ENCODE measurements at places on chromosomes 1 and 21.

DNA sequence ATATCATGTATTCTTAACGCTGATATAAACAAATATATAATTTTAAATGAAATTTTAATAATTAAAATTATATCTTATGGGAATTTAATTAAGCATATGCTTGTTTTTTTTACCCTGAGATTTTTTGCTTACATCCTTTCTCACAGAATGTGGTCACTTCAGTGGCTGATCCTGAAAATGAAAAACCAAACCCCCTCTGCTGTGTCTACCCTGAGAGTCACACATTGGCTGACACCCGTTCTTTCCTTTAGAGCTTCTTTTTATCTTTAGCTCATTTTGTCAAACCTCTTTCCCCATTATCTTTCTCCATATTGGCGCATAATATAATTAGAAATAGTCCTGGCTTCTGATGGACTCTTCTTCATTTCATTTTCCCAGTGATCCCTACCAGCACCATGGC is 10.8 kb upstream of the CACYBP start:
- DNase-seq: no peak

DNA sequence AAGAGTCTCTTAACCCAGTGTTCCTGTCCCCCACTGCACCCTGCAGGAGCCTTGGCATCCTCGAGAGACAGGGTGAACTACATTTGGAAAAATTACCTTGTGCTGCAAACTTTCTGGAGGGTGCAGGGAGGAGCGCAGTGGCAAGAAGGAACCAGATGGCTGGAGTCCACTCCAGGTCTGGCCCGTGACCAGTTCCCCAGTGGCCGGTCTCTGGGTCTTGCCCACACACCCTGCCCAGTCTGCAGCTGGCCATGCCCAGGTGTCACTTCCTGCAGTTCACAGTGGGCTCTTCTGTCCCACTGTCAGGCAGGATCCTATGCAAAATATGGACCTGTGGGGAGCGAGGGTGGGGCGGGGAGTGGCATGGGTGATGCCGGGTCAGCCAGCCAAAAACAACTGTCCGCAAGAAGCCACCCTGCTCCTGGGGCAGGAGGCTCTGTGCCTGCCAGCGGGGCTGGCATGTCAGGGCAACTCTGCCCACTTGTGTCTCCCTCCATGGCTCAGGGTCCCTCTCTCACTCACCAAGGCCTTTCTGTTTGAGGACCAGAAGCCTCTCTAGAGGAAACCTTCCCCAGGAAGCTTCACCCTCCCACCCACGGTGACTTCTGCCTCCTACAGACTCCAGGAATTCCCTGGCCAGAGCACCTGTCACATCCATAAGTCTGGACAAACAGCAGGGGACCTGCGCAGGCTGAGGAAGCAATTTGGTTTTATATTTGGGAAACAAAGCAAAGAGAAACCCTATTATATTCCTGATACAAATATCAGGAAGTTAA is 55.6 kb downstream of the KIF21B start:
- DNase-seq: no peak

- DNase-seq: peak; percentile 90
These were observed at the start of gene CSRP1 for GRCh38 chr1:201506557-201507359. Gene CSRP1, minus strand, starts transcription at chr1:201507123. Its CDS starts 10,820 bp downstream, at chr1:201496303.

GRCh38 chr1:11944358-11944931 is 9.9 kb downstream of the PLOD1 start:
- DNase-seq: no peak

GRCh38 chr1:10789803-10790702 is 6.4 kb downstream of the CASZ1 start:
- DNase-seq: no peak

DNA sequence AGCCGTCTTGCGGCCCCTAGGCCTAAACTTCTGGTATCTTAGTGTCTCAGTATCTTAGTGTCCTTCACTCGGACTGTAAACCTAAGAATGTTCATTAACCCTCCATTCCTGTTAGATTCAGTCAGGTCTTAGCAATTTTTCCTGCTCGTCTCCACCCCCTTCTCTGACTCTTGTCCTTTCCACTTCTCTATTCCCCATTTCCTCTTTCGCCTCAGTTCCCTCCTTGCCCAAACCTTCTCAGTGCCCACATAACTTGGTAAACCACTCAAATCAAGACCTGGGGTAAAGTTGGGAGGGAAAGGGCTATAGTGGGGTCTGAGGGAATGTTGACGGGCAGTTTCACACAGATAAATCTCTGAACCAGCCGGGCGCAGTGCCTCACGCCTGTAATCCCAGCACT is 726 bp upstream of the FCER1G start:
- no peak for DNase-seq

DNA sequence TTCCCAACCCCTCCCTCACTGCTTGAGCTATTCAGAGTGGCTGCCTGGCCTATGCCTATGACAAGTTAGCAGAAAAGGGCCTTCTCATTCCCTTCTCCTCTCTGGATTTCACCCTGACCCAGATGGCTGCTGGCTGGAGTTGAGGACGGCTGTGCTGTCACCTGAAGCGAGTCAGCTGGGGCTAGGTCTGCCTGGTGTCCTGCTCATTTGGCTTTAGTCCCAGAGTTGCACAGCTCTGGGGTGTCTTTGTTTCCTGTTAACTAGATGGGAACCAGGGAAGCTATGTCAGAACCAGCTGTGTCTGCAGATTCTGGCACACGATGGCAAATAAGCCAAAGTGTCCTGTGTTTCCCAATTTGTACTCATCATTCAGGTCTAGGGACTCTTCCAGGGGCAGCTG is 52.9 kb downstream of the CNIH3 start:
- no peak for DNase-seq

DNA sequence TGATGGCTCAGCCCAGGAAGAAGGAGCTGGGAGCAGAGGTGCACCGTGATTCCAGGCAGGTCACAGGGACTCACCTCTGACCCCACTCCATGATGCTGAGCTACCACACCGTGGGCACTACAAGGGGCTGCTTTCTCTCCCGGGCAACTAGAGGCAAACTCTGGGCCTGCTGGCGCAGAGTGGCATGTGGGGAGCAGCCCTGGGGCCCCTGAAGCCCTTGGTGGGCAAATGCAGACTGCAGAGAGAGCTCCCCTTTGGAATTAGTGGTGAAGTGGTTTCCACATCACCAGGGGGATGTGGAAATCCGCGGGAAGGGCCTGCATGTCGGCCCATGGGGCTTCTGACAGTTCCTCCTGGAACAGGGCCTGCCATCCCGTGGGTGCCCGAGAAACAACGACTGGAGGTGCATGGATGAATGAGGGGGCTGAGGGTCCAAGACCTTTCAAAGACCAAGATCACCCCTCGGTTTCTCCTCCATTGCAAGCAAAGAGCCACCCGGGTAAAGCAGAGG is 11.8 kb upstream of the MMEL1 start:
- DNase-seq: no peak

DNA sequence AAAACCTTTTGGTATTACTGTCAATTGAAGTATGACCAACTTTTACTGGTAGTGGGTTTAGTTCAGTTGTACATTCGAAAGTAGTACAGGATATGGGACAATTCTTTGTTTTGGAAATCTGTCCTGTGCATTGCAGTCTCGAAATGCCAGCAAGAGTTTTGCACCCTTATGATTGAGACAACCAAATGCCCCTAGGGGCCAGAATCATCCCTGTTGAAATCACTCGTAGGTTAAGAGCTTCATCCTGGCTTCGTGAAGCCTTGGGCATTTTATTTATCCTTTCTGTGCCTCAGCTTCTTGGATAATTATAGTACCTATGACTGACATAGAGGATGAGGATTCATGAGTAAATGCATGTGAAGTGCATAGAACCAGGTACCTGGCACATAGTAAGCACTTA is 2.4 kb upstream of the GOLT1A start:
- no peak for DNase-seq

DNA sequence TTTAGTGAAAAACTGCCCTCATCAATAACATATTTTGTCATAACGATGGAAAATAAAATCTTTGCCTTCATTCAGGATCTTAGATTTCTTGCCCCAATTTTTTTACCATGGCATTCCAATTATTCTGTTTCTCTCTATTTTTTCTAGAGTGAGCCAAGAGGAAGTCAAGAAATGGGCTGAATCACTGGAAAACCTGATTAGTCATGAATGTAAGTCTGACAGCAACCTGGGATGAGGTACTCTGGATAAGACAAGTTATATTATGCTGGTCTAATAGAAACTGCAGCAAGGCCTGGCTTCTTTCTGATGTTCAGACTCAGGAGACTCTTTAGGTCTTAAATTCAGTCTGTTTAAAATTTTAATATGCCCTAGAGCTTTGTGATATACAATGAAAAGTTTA is 3.5 kb downstream of the RGS4 start:
- no peak for DNase-seq
